ENCODE measurements at places on chromosomes 11 and 22. TPM values are rescaled to one million over a fixed set of nuclear protein-coding genes. Genes with fewer than 3 reads are reported as not detected.

MUC6 gene
- not detected for total RNA-seq

KCNJ1 gene
- not detected for total RNA-seq

MAPK8IP1 gene
- 5.0 TPM for total RNA-seq

LBHD1 gene
- 4.1 TPM for total RNA-seq

HORMAD2 gene
- total RNA-seq, result not detected

MB gene
- 7,141 TPM for total RNA-seq

MS4A7 gene
- total RNA-seq, result 37.1 TPM

SLC25A45 gene
- total RNA-seq, result 4.1 TPM

CTSW gene
- 2.7 TPM for total RNA-seq

SLC25A18 gene
- total RNA-seq, result 1.6 TPM

BTBD18 gene
- not detected for total RNA-seq

APOBEC3B gene
- 1.5 TPM for total RNA-seq

Data from left cardiac atrium (tissue), 4 donors.